ENCODE measurements at places on chromosomes 5 and 9.

GRCh38 chr9:131237931-131238401 lies 38.3 kb downstream of the FAM78A start:
- peak; percentile 89 for DNase-seq

DNA sequence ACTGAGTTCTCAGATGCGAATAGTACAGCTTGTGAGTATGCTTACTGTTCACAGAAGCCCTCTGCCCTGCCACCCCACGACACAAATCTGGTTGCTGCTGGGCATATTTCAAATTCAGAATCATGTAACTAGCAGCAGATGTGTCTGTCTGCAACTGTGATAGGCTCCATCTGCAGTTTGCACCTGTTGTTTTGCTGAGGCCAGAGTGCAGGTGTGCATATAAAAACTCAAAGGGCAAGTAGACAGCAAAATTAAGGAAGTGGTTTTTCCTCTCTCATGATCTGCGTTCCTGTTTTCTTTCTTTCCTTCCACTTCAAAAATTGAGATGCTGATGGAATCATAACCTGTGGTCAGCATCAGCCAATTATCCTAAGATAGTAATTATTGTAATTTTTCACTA lies 1000.5 kb downstream of the PTPRD start:
- DNase-seq = no peak

DNA sequence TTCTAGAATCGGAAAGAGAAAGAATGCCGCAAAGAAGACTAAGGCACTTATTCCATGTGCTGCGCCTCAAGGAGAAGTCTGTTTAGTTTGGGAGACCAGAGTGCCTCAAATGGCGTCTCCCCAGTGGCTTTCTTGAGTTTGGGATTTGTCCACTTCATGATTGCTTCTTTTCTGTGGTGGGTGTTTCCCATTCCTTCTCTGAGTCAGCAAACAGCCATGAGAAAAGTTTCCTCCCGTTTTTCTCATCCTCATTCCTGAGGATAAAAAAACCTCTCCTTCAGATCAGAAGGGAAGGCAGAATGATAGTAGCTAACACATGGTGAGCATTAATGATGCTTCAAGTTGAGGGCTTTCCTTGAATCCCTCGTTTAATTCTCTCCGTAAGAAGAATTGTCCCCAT lies 275.9 kb upstream of the WWC1 start:
- DNase-seq = no peak

- DNase-seq = no peak
Measured at GRCh38 chr5:128673411-128673957, 135.4 kb upstream of the FBN2 start.

- no peak for DNase-seq
Measured at GRCh38 chr5:137280656-137281055, 218.5 kb downstream of the SPOCK1 start.

DNA sequence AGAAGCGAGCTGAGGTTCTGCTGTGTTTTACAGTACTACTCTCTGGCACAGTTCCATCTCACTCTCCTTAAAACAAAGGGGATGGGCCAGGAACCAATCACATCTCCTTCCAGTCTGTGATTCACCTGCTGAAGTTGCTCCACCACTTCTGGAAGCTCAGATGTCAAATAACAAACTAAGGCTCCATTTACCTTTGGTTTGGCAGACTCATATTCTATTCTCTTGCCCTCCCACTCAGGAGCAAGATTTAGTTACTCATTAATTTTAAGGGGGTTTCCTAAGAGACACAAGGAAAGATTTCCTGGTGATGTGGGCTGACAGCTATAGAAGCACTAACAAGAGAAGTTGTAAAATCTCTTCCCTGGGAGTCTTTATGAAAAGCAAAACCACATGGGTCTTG lies 37.8 kb upstream of the KIF2A start:
- no peak for DNase-seq

- DNase-seq = no peak
Measured at GRCh38 chr9:112433499-112434392, 52.9 kb upstream of the KIAA1958 start.

GRCh38 chr5:81827500-81827899 lies 76.6 kb upstream of the SSBP2 start:
- DNase-seq = no peak

- no peak for DNase-seq
Measured at GRCh38 chr5:179355976-179356974, 11.0 kb upstream of the ADAMTS2 start.

DNA sequence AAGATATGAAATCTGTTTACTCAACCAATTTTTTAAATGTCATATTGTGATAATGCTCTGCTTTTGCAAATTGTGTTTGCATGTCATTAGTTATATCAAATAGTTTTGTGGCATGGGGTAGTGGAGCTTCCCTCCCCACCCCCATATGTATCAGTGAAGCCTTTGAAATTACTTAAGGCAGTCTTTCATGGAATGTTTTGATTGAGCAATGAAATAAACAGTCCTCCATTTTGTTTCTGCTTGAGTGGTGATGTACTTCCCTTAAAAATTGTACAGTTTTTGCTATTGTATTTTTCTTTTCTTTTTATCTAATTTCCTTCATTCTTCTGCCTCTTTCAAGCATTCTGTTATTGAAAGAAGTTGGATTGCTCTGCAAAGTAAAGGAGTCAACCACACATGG lies 3.5 kb downstream of the SOWAHA start:
- no peak for DNase-seq

- peak; percentile 57 for DNase-seq
Measured at GRCh38 chr5:179530069-179530998, 20.0 kb upstream of the RUFY1 start.

DNA sequence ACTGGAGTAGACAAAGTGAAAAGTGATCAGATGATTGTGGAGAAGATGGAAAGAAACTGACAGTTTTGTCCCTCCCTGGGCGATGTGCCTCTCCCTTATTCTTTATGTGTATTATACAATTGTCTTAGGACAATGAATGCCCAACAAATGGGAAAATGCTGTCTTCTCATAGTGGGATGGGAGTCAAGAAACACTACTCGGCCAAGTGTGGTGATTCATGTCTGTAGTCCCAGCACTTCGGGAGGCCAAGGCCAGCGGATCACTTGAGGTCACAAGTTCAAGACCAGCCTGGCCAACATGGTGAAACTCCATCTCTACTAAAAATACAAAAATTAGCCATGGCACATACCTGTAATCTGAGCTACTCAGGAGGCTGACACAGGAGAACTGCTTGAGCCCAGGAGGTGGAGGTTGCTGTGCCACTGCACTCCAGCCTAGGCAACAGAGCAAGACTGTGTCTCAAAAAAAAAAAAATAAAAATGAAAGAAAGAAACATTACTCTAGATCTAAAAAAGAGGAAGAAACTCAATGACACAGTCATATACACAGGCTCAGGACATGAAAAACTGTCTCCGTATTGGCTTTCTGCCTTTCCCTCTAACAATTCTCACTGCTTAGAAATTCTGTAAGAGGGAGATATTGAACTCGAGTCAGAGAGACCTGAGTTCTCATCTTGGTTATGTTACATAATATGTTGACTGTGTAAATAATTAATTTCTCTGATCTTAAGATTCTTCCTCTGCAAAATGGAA lies 67.9 kb upstream of the TARS1 start:
- no peak for DNase-seq

DNA sequence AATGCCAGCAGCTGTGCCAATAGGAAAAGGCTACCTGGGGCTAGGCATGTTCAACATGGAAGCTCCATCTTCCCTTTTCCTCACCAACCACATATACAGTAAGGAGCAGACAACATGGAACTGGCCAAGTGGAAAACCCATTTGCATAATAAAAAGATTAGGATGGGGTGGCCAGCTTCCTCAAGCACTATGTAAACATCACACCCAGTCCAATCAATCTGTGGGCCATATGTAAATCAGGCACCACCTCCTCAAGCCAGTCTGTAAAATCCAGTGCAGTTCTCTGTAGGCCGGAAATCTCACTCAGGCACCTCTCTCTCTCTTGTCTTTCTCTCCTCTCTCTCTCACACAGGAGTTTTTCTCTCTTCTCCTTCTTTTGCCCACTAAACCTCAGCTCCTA lies 360.2 kb upstream of the GRIA1 start:
- DNase-seq = no peak

- peak; percentile 36 for DNase-seq
Measured at GRCh38 chr5:139637438-139638089, 10.6 kb upstream of the CXXC5 start.

DNA sequence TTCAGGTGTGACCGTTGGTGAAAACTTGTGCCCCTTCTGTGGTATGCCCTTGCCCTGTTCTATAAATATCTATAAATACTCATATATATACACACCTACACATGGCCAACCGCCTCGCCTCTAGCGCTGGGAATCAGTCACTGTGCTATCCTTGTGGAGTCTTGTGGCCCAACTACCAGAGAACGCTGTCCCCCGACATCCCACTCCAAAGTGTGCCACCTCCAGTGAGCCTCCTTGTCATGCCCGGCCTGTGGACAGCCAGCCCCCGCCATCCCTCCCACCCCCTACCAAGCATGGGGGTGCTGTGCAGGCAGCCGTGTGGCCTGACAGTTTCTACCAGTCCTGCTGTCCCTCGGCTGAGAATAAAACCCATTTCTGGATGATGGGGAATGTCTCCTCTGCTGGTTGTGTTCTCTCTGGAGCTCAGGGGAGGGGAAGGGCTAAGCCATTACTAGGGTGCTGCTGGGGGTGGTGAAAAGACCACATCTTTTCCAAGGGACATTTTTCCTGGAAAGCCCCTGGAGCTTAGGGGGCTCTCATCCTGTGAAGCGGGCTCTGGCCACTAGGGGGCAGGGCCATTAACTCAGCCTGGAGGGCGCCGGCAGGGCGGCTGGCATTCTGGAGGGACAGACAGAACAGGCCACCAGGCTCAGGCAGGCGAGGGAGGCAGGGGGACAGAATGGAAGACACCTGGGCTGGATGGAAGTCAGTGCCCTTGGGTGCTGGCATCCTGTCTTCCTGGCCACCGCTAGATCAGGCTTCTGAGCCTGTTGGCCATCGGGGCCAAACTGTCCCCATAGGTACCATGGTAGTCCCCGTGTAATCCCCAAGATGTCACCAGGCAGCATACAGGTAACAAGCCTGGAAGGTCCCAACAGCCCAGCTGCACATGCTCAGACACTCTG lies 20.7 kb downstream of the GOLGA2 start:
- peak; percentile 58 for DNase-seq

GRCh38 chr5:84285641-84286637 lies 98.7 kb downstream of the EDIL3 start:
- no peak for DNase-seq

- no peak for DNase-seq
Measured at GRCh38 chr5:36491856-36492255, 114.5 kb upstream of the SLC1A3 start.

GRCh38 chr5:10332301-10332700 lies 21.2 kb upstream of the MARCHF6 start:
- DNase-seq = no peak

DNA sequence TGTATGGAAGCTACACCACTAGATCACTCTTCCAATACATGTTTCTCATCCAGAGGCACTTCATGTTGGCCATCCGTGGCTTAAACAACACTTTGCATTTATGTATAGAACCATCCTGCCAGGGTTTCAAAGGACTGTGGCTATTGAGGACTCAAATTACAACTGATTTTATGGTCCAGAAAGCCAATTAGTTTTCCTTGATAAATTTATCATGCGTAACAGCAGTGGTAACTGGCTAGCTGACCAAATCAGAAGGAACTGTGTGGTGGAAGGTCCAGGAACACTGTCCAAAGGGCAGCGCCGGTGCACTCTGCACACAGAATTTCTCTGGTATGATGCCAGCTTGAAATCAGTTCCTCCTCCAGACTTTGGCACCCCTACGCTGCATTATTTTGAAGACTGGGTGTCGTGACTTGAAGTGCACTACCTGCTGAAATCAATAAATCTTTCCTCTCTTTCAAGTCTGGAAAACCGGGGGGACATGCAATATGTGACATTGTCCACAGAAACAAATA lies 69.3 kb upstream of the TMEM252 start:
- DNase-seq = no peak

DNA sequence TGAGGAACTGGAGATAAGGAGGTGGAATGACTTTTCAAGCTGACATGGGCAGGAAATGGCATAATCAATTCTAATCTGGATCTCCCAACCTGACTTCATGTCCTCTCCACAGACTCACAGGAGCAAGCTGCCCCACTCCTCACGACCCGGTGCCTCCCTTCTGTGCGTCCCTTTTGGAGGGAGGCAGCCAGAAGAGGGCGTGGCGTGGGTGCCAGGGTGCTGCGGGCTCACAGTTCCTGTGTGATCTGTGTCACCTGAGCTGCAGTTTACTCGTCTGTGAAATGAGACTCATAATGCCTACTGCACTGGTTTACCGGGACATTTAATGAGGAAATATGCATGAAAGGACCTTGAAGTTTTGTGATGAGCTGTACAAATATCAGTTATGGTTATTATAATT lies 207.4 kb downstream of the DAB2IP start:
- no peak for DNase-seq

DNA sequence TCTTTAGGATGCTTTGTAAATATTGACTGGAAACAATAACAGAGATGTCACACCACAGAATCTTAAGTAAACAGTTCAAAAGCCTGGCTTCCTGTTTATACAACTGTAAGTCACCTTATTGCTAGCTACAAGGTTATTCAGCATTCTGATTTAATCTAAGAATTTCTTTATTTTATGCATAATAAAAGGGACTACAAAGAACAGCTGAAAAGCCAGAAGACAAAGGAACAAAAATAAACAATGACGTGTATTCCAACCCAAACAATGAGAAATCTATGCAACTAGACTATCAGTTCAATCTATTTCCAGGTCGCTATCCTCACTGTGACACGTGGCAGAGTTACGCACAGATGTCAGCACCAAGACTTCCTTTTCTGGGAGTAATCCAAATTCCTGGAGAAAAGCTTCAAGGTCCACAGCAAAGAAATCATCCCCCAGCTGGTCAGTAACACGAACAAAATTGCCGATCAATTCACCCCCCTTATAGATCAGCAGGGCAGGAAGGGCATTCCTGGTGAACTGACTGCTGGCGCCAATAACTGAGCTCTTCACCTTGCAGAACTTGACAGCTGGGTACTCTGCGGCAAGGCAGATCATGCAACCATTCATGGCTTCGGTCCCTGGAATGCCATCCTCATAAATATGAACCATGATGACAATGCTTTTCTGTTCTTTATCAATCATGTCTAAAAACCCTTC lies 8.4 kb downstream of the PDCL start:
- DNase-seq = no peak

DNA sequence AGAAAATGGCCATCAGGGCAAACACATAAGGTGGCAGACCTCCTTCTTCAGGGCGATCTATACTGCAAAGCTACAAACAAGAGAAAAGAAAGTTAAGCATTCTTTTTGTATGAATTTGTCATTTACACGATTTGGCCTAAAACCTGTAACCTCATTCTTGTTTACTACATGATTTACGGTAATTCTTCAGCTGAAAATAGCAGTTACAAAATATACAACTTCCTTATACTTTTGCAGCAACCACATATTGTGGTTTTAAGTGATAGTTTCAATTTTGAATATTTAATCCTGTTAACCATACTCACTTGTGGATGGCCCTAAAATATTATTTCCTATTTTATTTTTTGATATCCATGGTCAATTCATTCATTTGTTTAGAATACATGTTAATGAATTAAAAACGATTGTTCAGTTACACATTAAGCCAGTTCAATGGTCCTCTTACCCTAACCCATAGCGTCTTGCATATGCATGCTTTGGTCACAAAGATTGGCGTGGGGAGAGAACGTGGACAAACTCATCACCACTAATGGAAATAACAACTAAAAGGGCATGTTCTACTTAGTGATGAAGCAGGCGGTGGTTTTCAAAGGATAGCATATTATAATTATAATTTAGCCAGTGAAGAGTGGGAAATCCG lies 16.6 kb downstream of the TUT7 start:
- DNase-seq = peak; percentile 41

GRCh38 chr5:141434006-141434405 lies 3.7 kb downstream of the PCDHGA12 start:
- DNase-seq = no peak

GRCh38 chr9:120475341-120475740 lies 104.6 kb downstream of the CDK5RAP2 start:
- DNase-seq = no peak
